ENCODE measurements at places on chromosomes 16 and 17. TPM values are rescaled to one million over a fixed set of nuclear protein-coding genes. Genes with fewer than 3 reads are reported as not detected.

ARSG gene
- total RNA-seq, result 9.8 TPM

GRCh38 chr16:2598133-2598641, 60.4 kb downstream of the PDPK1 start:
- DNase-seq, result no peak

DNA sequence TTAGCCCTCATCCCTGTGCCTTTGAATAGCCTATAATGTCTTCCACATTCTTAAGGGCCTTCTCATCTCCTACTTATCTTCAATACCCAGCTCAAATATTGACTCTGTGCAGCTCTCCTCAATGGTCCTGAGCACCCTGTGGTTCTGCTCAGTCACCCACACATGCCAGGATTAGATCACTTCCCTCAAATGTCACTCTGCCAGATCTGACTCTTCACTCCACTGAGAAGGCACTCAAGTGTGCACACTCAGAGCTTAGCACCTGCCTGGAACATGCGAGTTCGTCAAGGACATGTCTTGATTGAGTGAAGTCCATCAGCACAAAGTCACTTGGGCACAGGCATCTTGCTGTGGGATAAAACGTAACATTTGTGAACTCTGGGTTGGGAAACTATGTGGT, 404.8 kb downstream of the CDH13 start:
- DNase-seq, result no peak

DNA sequence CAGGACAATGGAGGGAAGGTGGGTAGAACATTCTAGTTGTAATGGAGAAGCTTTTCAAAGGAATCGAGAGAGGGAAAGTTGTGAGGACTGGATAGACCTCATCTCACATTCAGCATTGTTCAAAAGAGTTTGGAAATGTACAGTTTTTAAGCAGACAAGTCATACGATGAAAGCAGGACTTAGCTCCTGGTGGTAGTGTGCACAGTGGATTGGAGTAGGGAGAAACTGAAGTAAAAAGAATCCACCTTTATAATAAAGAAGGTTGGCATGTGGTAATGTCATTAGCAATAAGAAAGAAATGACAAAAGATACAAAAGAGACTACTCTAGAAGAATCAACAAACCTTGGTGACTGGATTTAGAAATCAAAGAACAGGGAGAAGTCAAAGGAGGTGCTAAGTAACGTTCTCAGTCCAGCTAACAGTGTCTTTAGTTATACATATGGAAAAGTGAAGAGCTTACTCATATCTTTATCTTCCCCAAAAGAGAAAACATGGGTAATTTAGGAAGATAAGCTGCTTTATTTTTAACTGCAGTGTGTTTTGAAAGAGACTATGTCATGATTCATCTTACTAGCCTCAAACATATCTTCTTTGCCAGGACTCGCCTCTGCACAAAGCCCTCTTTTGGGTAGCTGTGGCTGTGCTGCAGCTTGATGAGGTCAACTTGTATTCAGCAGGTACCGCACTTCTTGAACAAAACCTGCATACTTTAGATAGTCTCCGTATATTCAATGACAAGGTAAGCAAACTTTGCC, 18.7 kb upstream of the EVI2A start:
- DNase-seq, result no peak

GRCh38 chr16:49531931-49532840, 158.6 kb downstream of the C16orf78 start:
- DNase-seq, result no peak

TMIGD1 gene
- not detected for total RNA-seq

- no peak for DNase-seq
These were observed 8.6 kb downstream of the COG1 start for GRCh38 chr17:73201215-73202069.

ADAD2 gene
- total RNA-seq, result 0.87 TPM

GRCh38 chr17:77884967-77885641, 73.4 kb upstream of the TNRC6C start:
- DNase-seq, result no peak

- no peak for DNase-seq
These were observed 15.4 kb upstream of the HOXB9 start for GRCh38 chr17:48641541-48642058.

DNA sequence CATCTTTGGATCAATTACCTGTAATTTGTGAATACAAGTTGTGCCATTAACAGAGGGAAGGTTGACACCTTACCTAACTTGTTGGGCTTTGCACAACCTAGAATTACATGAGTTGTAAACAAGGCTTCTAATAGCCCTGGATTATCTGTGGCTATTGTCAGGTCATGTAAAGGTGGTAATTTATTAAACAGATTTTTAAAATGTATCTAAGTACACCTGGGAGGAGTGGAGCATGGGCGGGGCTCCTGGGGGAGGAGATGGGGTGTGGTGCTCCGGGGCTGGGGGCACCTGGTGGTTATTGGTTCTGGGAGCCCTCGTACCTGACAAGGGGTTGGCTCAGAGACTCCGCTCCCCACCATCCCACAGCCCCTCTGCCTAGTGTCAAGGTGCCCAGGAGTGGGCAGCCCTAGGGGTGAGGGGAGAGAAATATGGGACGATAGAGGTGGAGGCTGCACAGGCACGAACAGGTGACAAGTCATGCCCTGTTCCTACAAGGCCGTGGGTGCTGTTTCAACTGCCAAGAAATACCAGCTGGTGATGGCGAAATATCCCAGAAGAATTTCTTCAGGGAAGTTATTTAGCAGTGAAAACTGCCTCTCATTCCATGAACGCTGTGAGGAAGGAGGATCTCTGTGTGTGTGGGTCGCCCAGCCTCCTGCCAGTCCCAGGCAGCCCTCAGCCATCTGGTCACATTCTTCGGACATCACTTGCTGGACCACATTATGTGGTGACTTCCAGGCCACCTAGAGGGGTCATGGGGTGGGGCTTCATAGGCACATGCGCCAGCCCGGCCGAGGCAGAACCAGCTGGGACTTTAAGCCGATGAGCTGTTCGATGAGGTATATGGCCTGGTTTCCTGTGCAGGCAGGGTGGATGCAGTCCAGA, 55.5 kb upstream of the IRX3 start:
- no peak for DNase-seq

HBA2 gene
- total RNA-seq, result not detected

GRCh38 chr17:4516735-4517134, 18.1 kb downstream of the SPNS2 start:
- no peak for DNase-seq

NUP93 gene
- total RNA-seq, result 92.9 TPM

DNA sequence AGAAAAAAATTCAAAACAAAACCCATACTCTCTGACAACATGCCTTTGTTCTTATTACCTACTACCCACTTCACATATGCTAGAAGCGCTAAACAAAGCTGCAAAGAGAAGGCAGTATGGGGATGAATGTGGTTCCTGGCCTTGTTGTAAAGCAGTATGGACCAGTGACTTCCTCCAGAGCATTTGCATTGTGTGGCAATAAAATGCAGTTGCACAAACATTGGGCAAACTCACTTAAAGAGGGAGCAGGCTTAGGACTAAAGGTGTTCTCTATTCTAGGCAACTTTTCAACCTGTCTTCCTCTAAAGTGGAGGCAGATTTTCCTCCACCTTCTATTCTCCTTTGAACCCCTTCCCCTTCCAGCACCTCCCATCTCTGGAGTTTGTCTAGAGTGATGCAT, 17.1 kb downstream of the TMIGD1 start:
- no peak for DNase-seq

GRCh38 chr16:87351320-87351698, 32.3 kb downstream of the FBXO31 start:
- DNase-seq, result no peak

- DNase-seq, result no peak
These were observed 20.2 kb upstream of the SLC38A10 start for GRCh38 chr17:81315129-81315884.

CETP gene
- 7.8 TPM for total RNA-seq

TP53TG3F gene
- not detected for total RNA-seq

DNA sequence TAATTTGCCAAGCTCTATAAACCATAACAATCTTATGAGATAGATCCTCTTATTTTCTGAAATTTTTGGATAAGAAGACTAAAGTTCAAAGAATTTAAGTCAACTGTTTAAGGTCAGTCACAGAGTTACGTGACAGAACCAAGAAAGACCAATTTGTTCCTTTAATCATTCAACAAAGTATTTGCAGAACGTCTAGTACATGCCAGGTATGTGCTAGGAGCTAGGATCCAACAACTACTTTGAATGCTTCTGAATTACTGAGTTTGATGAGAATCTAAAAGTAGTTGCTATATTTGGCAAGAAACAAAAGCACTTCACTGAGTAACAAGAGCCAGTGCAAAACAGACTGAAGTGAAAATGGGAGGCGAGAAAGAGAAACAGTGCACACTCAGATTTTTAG, 15.0 kb downstream of the GLOD4 start:
- no peak for DNase-seq

GRCh38 chr17:8503368-8503767, 67.7 kb downstream of the NDEL1 start:
- no peak for DNase-seq

CA7 gene
- not detected for total RNA-seq

DNA sequence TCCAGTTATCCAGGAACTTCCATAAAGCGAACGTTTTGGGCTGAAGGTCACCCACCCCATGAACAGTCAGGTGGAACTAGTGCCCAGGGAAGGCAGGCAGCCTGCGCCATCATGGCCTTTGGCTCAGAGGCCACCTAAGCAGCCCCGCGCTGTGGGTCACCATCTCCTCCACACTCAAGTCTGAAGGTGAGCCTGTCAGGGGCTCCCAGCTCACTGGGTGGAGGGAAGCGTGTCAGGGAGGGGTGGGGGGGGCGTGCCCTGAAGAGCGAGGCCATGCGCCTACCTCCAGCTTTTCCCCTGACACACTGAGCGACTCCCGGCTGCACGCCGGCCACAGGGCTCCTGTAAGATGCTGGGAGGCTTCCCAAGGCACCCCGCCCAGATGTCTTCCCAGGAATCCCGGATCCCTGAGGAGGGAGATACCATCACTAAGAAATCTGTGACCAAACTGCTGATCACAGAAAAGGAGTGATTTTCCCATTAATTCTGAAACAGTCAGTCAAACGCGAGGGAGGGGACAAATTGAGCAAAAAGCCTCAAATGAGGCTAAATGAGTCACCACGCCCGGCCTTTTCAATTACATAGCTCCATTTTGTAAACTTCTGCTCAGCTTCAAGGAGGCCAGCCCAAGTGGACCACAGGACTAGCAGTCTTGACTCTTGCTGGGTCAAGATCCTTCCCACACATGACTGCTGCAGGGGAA, 26.5 kb upstream of the SLC25A19 start:
- DNase-seq, result no peak

POLR2A gene
- 198 TPM for total RNA-seq

DNA sequence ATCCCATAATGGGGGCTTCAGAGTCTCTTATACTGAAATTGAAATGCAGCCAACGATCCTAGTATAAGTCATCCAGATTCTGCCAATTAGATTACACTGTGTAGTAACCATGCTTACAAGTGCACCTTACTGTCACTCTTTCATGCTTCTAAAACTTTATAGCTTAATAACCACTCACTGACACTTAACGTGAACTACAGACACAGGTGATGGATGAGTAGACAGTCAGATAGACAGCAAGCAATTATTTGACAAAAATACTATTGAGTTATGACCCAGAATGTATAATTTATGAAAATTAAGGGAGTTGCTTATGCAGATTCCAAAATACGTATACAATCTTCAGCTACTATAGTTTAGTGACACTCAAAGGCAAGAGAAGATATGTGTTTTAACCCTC, 6.3 kb downstream of the CDH8 start:
- DNase-seq, result no peak

DNA sequence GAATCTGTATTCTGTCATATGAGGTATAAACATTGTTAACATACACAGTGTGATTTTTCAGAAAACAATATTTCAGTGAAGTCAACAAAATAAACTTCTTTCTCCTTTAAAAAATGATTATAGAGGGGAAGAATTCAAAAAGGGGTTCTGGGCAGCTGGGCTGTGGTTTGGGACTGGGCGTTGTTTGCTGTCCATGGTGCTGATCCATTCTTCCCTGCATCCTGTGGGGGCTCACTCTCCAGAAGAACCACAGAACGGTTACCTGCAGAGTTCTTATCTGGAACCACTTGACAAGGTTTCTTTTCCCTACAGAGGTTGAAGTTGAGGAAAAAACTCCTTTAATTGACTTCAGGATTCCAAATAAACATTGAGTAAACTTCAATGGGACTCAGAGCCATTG, 1091.0 kb downstream of the CDH8 start:
- peak; percentile 67 for DNase-seq

GRCh38 chr17:46262271-46262670, 32.7 kb upstream of the LRRC37A start:
- DNase-seq, result no peak

DNA sequence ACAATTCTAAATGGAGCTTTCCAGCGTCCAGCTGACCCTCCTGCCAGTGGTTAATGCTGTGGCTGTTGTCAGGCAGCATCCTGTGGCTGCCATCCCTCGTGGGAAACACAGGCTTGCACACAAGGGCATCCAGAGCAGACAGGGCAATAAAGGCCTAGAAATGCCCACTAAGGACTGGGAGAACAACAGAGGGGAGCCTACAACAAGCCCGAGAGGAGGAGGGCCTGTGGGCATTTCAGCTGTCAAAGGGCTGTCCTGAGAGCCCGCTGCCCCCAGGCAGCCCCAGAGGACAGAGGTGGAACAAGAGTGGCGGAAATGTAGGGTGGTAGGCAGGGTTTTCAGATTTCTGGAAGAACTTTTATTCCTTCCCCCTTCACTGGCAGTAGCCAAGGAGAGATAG, 81.1 kb downstream of the TNRC6C start:
- no peak for DNase-seq

MRPL10 gene
- total RNA-seq, result 56.3 TPM

KRT28 gene
- not detected for total RNA-seq

EME1 gene
- 6.1 TPM for total RNA-seq

HOXB13 gene
- total RNA-seq, result not detected

DNA sequence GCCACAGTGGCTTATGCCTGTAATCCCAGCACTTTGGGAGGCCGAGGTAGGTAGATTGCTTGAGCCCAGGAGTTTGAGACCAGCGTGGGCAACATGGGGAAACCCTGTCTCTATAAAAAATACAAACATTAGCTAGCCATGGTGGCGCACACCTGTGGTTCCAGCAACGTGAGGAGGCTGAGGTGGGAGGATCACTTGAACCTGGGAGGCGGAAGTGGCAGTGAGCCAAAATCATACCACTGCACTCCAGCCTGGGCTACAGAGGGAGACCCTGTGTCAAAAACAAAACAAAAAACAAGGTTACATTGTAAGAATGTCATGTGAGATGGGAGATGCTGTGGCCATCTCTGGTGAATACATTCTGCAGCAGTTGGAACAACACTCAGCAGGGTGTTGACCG, 13.5 kb downstream of the DUSP14 start:
- no peak for DNase-seq

DNA sequence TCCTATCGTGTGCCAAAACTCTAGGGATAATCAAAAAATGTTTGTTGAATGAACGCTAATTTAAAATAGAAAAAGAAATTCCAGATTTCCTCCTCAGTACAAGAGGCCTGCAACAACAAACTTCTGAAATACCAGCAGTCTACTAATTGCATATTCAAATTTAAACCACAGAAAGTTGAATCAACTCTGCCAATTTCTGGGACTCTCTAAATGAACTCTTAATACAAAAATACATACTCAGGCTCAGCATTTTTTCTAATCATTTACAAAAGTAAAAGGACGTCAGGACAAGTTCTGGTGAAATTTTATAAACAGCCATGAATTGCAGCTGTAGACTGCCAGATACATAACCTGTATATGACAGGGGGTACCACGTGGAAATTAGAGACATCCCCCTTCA, 49.0 kb downstream of the KANSL1 start:
- no peak for DNase-seq

RRAD gene
- not detected for total RNA-seq

- no peak for DNase-seq
These were observed 42.7 kb downstream of the MPRIP start for GRCh38 chr17:17084941-17085340.
